ENCODE measurements at places on chromosomes 2 and 18.

DNA sequence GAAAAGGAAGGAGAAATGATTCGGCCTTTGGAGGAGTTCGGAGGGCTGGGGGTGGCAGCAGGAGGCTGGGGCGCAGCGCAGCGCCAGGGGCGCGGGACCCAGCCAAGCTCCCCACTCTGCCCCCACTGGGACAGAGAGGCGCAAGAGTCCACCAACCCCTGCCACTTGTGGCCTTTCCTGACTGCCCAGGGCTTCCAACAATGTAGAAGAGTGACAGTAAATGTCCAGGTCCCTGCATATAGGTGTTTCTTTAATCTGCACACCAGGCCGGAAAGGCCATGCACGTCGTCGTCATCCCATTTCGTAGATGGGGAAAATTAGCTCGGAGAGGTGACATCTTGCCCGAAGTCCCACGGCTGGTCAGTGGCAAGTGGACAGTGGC lies 96.6 kb downstream of the INHBB start:
- no peak for DNase-seq

DNA sequence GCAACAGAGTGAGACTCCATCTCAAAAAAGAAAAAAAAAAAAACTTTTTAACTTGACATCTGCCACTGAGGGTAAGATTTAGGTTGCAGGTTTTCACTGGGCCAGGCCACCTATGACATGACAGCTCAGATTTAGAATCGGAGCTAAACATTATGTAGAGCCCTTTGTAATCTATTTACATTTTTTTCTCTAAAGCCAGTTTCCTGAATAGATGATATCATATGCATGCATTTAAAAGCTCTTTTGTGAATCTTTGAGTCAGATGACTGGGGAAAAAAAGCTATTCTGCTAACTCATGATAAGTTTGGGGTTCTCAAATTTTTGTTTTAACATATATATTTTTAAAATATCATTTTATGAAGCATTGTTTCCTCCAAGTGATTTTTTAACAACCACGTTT lies 21.3 kb downstream of the PRKAG3 start:
- DNase-seq = no peak

GRCh38 chr2:84832772-84833461 lies 48.0 kb downstream of the TRABD2A start:
- DNase-seq = no peak

DNA sequence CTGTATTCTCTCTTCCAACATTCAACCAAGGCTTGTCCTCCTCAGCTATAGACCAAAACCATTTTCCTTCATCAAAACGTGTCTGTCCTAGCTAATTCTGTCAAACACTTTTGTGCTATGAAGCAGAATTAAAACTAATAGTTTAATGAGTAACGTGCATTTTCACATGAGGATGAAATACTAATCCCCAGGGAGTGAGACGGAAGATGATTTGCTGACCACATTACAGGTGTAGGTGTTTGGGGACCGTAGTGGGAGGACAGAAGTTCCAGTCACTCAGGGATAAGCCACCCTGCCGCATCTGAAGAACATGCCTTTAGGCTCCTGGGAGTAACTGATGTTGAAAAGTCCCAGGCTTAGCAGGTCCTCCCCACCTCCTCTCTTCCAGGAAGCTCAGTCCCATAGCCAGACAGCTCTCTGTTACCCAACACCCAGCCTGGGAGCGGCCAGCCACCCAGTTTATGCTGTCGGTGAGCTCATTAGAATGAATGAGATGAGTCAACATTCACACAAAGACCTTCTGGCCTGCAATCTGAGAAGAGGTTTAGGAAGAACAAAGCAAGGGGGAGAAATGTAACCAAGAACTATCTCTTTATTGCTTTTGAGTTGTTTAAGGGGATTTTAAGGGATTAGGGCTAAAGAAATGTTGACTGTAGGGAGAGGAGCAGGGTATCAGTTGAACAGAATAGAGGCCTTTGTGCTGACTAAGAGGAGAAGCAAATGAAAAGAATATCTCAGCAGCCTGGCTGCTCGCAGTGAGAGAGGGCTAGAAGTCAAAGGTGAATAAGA lies 122.5 kb downstream of the FOXI3 start:
- no peak for DNase-seq

DNA sequence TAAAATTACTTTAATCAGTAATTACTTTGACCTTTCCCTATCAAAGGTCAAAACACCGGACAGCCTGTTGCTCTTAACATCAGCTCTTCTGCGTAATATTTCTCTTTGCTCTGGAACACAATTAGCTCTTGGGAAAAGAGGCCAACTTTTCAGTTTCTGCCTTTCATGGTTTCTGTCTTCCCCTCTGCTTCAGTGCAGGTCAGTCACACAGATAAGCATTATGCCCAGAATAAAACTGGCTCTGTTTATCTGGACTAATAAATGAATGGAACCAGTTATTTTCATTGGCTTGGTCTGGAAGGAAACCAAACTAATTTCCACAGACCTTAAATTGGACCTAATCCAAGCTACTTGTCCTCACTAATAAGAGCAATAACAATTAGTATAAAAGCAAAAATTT lies 26.2 kb upstream of the GALNT3 start:
- no peak for DNase-seq

DNA sequence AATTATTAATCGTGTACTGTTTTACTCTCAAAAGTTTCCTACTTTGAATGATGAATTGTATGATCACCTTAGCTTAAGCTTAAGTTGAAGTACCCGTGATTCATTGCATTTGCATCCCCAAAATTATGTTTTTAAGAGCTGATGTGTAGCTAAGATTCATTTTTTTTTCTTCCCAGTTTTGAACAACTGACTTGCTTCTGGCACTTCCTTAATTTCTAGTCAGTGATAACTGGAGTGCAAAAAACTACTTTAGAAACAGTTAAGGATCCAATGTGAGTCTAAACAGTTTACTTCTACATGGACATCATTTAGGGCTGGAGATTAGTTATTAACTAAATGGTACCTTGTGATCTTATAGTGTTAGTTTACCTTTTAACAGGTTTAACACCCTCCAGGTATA lies 124.0 kb upstream of the CAVIN2 start:
- DNase-seq = no peak

DNA sequence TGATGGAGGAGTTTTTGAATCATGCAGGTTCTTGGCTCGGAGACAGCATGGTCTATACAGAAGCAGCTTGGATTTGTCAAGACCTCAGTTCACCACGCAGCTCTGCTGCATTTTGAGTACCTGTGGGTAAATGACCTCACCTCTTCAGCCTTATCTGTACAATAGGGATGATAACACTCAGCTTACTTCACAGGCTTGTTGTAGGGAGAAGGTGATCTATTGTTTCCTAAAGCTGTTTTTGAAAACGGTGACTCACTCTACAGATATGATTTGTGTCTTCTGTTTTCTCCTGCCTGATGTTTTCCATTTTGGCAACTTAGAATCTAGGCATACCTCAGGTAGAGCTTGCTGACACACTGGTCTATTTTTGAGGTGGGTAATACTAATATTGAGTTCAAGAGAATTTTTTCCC lies 80.3 kb downstream of the FMNL2 start:
- no peak for DNase-seq

DNA sequence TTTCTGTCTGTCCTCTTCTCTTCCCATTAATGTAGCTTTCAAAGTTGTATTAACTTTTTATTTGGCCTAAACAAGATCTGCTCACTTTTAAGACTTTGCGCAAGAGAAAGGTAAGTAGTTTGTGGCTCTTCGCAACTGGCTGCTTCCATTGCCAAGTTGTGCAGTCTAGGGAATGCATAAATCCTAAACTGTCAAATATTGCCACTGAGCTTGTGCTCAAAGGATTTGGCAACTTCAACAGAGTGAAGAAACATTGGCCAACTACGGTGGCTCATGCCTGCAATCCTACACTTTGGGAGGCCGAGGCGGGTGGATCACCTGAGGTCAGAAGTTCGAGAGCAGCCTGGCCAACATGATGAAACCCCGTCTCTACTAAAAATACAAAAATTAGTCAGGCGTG lies 826.4 kb downstream of the EPHA4 start:
- DNase-seq = no peak

DNA sequence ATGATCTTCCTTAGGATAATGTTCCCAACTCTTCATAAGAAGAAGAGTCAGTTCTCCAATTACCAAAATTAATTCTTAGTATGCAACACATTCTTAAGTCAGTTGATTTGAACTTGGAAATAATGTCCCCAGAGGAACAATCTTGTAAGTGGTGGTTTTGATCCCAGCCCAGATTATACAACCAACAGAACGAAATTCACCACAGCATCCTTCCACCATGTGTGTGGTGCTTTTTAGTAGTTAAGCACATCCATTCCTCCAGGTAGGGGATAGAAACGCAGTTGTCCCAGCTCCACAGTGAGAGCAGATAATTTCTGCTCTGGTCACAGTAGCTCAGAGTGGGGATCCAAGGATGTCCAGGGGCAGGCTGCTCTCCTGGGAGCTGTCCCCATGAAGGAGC lies 161.7 kb upstream of the SLC39A10 start:
- DNase-seq = no peak

DNA sequence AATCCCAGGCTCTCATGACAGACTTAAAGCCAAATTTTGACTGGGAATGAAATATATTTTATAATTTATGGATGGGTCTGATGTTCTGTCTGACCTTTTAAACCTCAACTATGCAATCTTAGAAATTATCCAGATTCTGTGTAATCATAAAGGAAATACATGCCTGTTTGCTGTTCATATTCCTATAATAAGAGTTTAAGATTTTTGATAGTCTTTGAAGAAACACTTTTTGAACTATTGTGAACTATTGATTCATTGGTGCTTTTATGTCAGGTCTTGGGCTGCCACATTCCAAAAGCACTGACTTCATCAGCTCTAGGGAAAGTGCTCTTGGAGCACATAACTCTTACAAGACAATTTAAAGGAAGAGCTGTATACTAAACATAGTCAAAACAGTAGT lies 64.2 kb downstream of the CCDC150 start:
- DNase-seq = no peak

DNA sequence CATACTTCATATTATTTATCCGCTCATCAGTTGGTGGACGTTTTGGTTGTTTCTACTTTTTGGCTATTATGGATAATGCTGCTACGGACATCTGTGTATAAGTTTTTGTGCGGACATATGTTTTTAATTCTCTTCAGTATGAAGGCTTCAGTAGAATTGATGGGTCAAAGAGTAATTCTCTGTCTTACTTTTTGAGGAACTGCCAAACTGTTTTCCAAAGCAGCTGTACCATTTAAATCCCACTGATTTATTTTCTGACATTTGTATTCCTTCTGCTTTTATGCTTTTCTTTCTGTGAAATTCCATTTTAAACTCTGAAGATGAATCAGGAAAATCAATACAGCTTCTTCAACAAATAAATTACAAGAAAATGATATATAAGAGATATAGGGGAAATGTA lies 20.8 kb downstream of the FAM110C start:
- DNase-seq = no peak

All from stimulated activated CD8-positive, alpha-beta memory T cell treated with anti-CD3 and anti-CD28 coated beads, Interleukin-7, amount 100 ng/mL, for 24 hours (primary cell).